ENCODE measurements at places on chromosomes 3 and 15.

DNA sequence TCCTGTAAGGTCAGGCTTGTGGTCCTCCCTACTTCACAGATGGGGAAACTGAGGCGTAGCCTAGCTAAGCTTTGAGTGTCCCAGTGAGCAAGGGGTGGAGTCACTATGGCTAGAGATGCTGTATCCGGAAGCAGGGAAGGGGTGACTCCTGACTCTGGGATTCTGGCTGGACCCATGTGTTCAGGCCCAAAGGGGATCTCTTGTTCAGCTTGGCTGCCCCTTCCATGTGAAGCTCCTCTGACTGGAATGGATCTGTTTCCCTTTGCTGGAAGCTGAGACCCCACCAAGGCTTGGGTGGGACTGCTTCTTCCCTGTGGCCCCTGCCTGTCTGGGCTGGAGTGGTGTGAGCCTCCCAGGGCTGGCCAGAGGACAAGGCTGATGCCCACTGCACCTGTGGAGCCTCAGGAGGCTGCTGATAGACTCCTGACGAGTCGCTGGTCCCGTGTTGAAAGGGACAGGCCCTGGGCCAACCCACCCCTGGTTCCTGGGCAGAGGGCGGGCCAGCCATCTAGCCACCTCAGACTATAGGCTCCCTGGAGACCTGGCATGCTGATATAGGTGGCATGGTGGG lies 1.0 kb downstream of the MAPKAPK3 start:
- DNase-seq = no peak

GRCh38 chr15:101543926-101544612 lies 54.6 kb upstream of the PCSK6 start:
- DNase-seq = no peak

- DNase-seq = no peak
Observed at GRCh38 chr15:86677278-86677677, 597.6 kb downstream of the AGBL1 start.

- no peak for DNase-seq
Observed at GRCh38 chr3:107425033-107425432, 47.8 kb downstream of the CCDC54 start.

GRCh38 chr3:58952128-58952917 lies 97.5 kb downstream of the CFAP20DC start:
- no peak for DNase-seq

DNA sequence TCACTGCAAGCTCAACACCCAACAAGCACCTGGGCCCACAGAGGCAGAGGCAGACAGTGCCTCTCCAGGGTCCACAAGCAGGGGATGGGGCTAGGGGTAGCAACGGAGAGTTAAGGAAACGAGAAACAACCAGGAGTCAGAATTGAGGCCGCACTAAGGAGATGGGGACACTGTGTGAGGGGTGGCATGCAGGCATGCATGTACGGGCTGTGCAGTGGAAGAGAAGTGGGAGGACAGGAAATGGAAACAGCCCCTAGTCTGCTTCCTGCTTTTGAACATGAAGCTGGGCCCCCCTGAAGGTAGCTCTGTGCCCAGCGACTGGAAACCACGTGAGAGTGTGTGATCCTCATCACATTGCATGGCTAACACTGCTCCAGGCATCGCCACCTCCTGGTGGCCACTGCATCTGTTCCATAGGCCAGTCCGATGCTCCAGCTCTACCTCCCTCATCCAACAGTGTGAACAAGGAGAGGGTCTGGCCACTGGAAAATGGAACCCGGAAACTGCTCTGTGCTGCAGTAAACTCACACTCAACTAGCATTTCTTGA lies 44.0 kb downstream of the XXYLT1 start:
- peak; percentile 62 for DNase-seq

- DNase-seq = no peak
Observed at GRCh38 chr3:146493761-146494160, 24.4 kb upstream of the PLSCR2 start.

DNA sequence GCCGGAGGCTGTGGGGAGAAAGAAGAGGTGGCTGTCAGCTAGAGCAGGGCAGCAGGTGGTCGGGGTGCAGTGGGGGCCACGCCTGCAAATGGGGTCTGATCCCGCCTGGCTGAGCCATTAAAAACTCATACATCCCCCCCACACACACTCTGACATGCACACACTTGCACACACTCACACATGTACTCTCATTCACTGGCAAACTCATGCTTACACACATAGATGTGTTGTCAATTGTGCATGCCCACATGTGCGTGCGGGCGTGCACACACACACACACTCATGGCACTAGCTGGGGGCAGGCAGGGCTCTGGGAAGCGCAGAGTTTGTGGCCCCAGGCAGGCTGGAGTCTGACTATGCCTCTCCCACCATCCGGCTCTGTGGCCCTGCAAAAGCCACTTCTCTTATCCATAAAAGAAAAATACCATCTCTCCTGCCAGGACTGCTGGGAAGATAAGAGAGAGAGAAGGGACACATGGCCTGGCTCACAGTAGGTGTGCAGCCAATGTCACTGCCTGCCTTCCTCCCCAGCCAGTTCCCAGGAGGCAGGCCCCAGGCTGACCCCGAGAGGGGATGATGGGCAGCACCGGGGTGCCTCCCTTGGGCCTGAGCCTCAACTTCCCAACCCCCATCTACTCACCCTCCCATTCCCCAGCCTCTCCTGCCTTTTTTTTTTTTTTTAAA lies 163.5 kb upstream of the LINGO1 start:
- DNase-seq = no peak

DNA sequence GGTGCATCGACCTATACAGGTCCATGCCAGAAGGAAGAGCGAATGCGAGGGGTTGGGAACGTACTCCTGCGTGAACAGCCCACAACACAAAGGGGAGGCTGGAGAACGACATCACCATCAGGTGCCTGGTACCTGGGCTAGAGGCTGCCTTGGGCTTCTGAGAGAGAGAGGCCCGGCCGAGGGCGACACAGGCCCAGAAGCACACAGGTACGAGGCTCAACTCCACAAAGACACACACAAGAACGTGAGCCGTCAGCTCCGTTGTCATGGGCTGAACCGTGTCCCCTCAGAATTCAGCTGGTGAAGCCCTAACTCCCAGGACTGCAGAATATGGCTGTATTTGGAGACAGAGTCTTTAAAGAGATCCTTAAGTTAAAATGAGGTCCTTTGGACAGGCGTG lies 134.3 kb downstream of the ATP10A start:
- peak; percentile 53 for DNase-seq

- DNase-seq = no peak
Observed at GRCh38 chr3:62367763-62368195, 5.6 kb downstream of the FEZF2 start.

- peak; percentile 55 for DNase-seq
Observed at GRCh38 chr15:51229907-51230330, 108.5 kb downstream of the CYP19A1 start.

GRCh38 chr3:12508291-12508700 lies 24.0 kb downstream of the TSEN2 start:
- DNase-seq = no peak

DNA sequence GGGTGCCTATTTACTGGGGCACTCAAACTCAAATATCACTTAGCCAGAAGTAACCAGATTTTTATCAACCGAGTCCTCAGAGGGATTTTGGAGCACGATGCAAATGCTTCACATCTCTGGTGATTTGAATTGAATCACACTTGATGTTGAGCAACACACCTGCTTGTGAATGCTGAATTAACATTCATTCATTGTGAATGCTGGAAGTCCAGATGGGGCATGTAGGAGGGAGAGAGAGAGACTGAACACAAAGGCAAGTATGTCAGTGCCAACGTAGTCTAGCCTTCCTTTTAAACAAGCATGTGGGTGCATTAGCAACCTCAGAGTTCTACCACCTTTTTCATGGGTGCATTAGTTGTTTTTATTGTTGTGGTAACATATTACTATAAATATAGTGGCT lies 156.2 kb downstream of the ADAMTSL3 start:
- no peak for DNase-seq

DNA sequence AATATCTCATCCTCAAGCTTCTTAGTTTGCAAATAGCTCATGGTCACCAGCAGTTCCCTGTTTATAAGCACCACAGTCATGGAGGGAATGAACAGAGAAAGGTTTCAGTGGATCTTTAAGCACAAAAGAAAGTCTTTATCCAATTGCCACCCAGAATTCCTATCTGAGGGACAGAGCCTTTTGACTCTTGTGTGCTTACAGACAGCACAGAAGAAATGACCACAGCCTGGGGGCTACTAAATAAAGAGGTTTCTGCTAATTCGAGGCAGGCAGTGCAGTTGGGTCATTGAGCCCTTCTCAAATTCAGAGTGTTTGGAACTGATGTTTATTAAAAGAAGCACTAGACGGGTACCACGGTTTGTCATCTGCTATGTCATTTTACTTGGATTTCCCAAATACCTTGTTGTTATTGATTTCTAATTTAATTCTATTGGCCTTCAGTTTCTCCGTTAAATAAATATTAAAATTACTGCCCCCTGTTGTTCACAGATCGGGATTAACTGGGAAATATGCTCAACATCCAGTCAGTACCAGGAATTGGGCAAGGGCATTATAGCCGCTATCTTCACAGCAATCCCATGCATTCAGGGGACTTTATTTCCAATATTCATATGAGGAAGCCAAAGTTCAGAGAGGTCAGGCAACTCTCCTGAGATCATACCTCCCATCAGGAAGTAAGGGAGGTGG lies 3.6 kb downstream of the PRICKLE2 start:
- no peak for DNase-seq

DNA sequence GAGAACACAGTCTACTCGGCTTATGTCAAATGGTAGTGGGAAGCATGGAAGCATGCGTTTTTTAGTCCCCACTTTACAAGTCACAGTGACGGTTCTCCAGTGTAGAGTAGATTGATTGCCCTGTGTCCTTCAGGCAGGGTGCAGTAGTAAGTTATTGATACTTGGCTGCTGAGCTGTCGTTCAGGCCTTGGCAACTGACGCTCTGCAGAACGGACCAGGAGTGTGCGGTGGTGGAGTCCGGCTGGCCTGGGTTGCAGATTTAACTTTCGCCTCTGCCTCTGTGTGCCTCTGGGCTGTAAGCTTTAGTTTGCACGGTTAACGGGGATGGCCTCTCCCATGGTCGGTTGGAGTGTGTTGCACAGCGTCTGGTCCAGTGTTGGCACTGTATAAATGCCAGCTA lies 58.6 kb downstream of the IGF1R start:
- DNase-seq = no peak

DNA sequence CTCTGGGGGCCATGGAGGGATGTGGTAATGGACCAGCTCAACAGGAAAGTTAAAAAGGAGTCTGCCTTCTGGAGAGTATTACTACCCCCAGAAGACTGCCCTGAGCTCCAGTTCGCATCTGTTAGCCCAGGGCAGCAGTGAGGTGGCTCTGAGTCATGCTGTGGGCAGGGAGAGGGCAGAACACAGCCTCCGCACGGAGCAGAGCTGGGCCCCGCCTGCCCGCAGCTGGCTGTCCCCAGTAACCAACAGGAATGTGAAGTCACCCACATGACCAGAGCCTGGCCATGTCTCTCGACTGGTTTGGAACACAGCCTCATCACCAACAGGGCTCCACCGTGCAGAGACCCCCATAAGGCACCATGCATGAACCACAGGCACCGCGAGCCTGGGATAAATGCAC lies 62.1 kb downstream of the CYFIP1 start:
- no peak for DNase-seq

DNA sequence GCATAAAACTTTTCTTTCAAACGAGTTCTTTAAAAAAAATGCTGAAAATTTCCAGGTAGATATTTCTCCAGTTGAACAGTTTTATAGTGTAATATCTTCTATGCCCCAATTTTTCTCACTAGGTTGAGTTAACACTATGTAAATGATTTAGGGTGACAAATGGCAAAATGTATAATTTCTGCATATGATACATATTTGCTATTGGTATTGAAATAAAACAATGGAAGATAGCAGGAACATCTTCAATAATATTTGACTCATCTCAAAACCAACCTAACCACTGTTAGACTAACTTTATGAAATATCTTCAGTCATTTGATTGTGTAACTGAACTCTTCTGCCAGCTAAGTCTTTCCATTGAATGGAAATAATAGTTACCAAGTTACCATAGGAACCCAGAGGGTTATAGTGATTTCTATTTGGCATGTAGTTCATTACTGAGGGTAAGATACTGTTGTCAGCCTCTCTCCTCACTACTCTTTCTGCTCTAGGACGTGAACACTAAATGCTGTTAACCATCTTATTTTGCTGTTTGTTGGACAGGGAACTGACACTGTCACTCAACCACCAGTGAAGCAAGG lies 824.7 kb upstream of the NECTIN3 start:
- DNase-seq = no peak

DNA sequence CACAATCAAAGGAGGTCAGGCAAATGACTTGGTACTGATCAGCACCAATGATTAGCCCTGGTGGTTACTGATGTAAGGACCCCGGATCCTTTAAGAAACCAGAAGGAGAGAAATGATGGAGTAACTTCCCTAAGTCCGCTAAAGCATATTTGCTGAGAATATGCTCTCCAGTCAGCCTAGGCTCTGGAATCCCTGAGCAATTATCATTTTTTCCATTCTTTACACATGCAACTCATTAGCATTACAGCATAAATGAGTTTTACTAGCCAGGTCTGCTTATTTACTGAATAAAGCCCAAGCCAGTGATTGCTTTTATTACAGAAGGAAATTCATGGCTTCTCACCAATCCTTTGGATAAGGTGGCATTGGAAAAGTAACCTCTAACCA lies 139.2 kb upstream of the WNT5A start:
- no peak for DNase-seq

- DNase-seq = no peak
Observed at GRCh38 chr3:124840331-124840730, 46.8 kb downstream of the ITGB5 start.

- DNase-seq = no peak
Observed at GRCh38 chr3:94423578-94423977, 360.7 kb downstream of the NSUN3 start.

GRCh38 chr3:48429960-48430707 lies at the start of gene PLXNB1:
PLXNB1 (minus strand) TSS chr3:48430086; CDS start chr3:48424611, 5,475 bp downstream.
- peak; percentile 97 for DNase-seq

GRCh38 chr3:159844801-159845261 lies 143.8 kb upstream of the IL12A start:
- DNase-seq = no peak

DNA sequence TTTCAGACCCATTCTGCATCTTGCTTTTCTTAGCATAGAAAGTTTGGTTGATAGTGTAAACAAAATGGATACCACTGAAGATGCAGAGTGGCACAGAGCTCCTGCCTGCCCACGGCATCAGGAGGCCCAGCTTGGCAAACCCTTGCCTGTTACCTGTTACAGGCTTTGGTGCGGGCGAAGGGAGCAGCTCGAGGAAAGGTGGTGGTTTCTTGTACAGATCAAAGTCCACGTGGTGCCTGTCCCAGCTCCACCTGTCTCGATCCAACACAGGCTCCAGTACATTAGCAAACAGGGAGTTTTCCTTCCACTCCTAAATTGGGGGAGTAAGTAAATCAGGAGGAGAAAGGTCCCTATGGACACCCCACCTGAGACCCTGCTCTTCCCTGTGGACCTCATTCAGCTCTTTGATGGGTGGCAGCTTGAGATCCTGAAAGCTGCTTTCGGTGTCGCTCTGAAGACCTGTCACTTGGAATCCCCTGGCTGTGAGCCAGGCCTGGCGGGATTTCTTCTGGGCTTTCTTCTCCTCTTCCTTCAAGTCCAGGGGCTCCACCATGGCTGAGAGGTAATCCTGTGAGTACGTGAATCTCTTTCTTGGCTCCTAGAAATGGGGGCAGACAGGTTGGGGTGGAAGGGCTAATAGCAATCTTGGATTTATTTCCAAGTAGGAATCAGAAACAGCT lies 35.7 kb downstream of the ACAD9 start:
- no peak for DNase-seq
